ENCODE measurements at places on chromosomes 2 and 18.

- no peak for DNase-seq
Observed at GRCh38 chr18:12774982-12775381, 72.1 kb downstream of the PSMG2 start.

GRCh38 chr18:58373481-58373880 is 255.4 kb downstream of the ALPK2 start:
- DNase-seq: no peak

GRCh38 chr2:199895406-199895805 is 15.7 kb upstream of the C2orf69 start:
- no peak for DNase-seq

GRCh38 chr2:22734373-22735045 is 650.5 kb upstream of the KLHL29 start:
- no peak for DNase-seq

GRCh38 chr2:68784915-68785314 is 50.3 kb downstream of the ARHGAP25 start:
- no peak for DNase-seq

Measured in NCI-H226 (cell line).